PC-9 (cell line): ENCODE measurements at places on chromosomes 12 and 14. TPM values are rescaled to one million over a fixed set of nuclear protein-coding genes. Genes with fewer than 3 reads are reported as not detected.

- no peak overlapping the region for H3K27ac ChIP-seq
- no peak overlapping the region for H3K4me3 ChIP-seq
- 0 out of 2 replicates have a peak, but pooled peaks cover 6% of the 10 kb centered on the region for H3K4me1 ChIP-seq
Observed at GRCh38 chr14:55387121-55387520, 24.5 kb downstream of the ATG14 start.

- H3K4me3 ChIP-seq = no peak overlapping the region
- H3K27me3 ChIP-seq = no peaks in the 10 kb centered on the region
- no peaks in the 10 kb centered on the region for H3K36me3 ChIP-seq
- peaks cover 15% of the 10 kb centered on the region for H3K4me1 ChIP-seq
- 0 out of 2 replicates have a peak overlapping the region, but pooled peaks have one; percentile 32 for H3K27ac ChIP-seq
- peak; percentile 77 for DNase-seq
Observed at GRCh38 chr14:55721353-55721752, 141.3 kb downstream of the KTN1 start.

Gene CLEC2A
- not detected in 2 replicates for total RNA-seq

GRCh38 chr12:126481688-126482087 is 1416.5 kb downstream of the AACS start:
- no peaks in the 10 kb centered on the region for H3K27me3 ChIP-seq
- H3K4me3 ChIP-seq = no peak overlapping the region
- no peak overlapping the region for H3K27ac ChIP-seq
